Prostate gland (tissue), 2 donors: ENCODE measurements at places on chromosomes 7 and 10. TPM values are rescaled to one million over a fixed set of nuclear protein-coding genes. Genes with fewer than 3 reads are reported as not detected.

DNA sequence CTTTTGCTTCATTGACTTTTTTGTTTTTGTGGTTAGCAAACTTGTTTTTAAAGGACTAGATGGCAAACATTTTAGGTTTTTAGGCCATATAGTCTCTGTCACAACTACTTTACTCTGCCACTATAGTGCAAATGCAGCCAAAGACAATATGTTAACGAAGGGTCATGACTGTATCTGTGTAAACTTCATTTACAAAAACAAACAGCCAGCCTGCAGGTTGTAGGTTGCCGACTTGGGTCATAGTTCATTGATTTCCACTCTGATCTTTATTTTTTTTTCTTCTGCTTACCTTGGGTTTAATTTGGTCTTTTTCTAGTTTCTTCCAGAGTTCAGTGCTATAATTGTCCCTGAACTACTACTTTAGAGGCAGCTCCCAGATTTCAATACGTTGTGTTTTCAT lies 120.0 kb downstream of the ARHGAP22 start:
- no peak for DNase-seq

GRCh38 chr10:76356557-76356956 lies 925.1 kb downstream of the LRMDA start:
- no peak for DNase-seq

- no peak for DNase-seq
Observed at GRCh38 chr7:42457663-42458062, 220.7 kb upstream of the GLI3 start.

DNA sequence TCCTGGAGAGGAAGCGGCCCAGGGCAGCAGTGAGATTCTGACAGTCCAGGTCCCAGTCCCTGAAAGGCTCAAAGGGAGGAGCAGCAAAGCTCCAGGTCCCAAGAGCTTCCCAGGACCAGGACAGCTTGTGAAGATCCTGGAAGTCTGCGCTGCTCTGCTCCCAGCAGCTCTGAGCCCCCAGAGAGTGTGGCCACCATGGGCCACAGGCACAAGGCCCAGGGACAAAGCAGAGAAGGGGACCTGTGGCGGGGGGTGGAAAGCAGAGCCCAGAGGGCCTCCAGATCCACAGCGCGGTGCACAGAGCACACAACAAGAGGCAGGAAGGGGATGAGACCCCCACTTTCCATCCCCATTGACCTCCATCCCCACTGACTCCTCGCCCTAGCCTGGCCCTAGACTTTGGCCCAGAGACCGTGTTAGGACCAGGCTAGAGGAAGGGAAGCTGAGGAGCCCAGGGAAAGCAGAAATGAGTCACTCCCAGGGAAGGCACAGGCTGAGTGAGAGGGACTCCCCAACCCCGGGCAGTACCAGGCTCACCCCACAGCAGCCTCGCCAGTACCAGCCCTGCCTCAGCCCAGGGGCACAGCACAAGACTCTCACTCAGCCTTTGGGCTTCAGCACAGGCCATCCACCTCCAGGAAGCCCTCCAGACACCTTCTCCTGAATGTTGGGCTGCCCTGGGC lies 75.5 kb downstream of the GRID1 start:
- DNase-seq = no peak

GRCh38 chr7:154353355-154353767 lies 301.2 kb downstream of the DPP6 start:
- no peak for DNase-seq

DNA sequence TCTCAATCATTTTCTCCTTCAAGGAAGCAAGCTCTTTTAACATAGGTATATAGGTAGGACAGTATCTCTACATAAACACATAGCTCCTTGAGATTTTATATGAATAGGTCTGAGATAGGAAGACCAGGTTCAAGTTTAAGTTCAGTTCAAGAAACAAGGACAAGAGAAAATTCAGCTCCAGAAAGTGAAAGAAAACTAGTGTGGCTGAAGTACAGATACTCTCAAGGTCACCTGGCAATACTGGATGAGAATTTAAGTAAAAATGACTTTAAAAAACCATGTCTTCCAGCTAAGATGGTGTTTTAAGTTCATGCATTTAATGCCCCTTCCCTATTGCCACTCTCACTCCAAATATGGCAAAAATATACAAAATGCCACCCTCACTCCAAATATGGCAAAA lies 91.3 kb downstream of the OSBPL3 start:
- DNase-seq = no peak

DNA sequence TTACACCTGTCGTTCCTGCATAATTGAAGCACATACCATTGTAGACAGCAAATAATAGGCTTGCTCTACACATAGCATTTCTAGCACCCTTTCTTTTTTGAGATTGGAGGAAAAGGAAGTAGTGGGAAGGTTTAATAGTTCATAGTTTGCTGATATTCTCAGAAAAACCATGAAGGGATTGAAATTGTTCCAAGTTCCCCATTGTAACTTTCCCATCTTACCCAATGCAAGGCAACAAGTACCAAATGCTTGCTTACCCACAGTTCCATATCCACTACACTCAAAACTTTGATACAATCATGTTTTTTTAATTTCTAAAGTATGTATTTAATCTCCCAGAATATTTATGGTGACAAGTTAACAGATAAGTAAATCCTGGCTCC lies 13.8 kb downstream of the CYP3A5 start:
- no peak for DNase-seq

DNA sequence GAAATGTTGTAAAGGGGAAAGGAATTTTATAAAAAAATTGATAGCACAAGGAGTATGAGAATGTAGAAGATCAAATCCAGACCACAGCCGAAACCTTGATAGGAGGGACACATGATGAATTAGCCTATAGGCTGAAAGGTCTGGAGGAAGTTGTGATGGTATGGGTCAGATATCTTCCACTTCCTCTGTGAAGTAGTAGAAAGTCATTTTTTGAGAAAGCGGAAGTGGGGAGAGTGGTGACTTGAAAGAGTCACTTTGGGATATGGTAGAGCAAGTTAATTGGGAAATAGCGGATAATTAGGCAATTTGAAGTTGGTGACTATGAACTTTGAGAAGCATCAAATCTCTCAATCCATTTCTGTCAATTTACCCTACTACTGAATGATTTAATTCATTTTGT lies 99.4 kb downstream of the GRM8 start:
- no peak for DNase-seq

GRCh38 chr7:36100226-36100625 lies 52.8 kb upstream of the EEPD1 start:
- no peak for DNase-seq

DNA sequence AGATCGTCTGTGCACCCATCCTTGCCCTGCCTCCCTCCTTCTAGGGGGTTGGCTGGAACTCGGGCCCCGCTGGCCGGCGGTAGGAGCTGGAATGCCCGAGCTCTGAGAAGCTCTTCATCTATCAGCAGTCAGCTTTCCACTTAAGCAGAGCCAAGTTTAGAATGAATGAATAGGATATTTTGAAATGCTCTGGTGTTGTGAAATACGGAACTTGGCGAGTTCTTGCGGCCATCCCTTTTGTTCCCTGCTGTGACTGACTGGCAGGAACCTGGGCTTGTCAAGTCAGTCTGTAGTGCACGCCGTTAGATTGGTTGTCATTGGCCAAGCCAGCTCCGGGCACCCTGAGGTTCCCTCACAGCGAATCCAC lies 33.3 kb downstream of the FOXK1 start:
- DNase-seq = peak; percentile 82

GRCh38 chr10:70074165-70074564 lies 21.5 kb downstream of the MACROH2A2 start:
- no peak for DNase-seq

- DNase-seq = no peak
Observed at GRCh38 chr10:67921065-67921464, 36.6 kb downstream of the SIRT1 start.

- no peak for DNase-seq
Observed at GRCh38 chr7:10939237-10939910, 34.3 kb upstream of the PHF14 start.

- no peak for DNase-seq
Observed at GRCh38 chr10:84845628-84846261, 517.4 kb downstream of the CCSER2 start.

DNA sequence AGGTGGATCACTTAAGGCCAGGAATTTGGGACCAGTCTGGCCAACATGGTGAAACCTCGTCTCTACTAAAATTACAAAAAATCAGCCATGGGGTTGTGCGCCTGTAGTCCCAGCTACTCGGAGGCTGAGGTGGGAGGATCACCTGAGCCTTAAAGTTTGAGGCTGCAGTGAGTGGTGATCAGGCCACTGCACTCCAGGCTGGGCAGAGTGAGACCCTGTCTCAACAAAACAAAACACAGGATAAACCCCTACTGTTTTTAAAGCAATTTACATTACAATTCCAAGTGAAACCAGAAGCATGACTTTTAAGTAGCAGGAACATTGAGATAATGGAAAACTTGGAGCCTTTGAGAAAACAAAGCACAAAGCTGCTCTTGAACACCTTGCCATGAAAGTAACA lies 92.4 kb upstream of the BTBD16 start:
- no peak for DNase-seq

GRCh38 chr10:132626019-132626760 lies 88.6 kb downstream of the INPP5A start:
- DNase-seq = no peak

DNA sequence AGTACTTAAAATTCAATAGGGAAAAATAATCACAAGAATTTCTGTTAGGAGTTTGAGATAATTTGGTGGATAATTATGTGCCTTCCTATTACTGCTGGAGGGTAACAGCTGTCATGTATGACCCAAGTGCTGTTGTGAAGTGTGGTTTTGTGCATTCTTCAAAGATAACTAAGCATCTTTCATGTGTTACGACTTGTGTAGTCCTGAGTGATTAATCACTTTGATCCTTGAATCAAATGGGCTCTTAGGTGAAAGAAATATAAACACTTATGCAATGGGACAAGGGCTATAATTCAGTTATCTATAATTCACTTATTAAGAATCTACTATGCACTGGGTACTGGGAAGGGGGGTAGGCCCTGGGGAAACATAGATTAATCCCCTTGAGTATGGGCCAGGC lies 89.0 kb downstream of the CH25H start:
- DNase-seq = no peak

GRCh38 chr7:118418433-118418832 lies 193.9 kb downstream of the ANKRD7 start:
- no peak for DNase-seq

DNA sequence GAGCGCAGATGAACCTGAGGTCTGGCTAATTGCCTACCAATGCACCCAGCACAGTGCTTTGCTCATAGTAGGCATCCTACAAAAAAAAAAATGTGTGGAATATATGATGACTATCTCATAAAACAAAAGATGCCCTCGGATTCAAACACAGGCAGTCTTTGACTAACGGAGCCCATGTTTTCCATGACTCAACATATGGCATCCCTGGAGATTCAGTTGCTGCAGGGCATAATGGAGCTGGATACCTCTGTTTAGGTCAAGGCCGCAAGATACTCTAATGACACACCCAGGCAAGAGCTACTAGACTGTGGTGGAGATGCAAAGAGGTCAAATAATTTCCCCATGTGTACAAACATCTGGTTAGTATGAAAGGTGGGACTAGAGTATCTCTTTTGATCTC lies 16.3 kb downstream of the CUBN start:
- DNase-seq = no peak

GRCh38 chr7:68334216-68334615 lies 1264.1 kb upstream of the AUTS2 start:
- no peak for DNase-seq

- DNase-seq = no peak
Observed at GRCh38 chr7:67955061-67955460, 958.4 kb downstream of the TYW1 start.

DNA sequence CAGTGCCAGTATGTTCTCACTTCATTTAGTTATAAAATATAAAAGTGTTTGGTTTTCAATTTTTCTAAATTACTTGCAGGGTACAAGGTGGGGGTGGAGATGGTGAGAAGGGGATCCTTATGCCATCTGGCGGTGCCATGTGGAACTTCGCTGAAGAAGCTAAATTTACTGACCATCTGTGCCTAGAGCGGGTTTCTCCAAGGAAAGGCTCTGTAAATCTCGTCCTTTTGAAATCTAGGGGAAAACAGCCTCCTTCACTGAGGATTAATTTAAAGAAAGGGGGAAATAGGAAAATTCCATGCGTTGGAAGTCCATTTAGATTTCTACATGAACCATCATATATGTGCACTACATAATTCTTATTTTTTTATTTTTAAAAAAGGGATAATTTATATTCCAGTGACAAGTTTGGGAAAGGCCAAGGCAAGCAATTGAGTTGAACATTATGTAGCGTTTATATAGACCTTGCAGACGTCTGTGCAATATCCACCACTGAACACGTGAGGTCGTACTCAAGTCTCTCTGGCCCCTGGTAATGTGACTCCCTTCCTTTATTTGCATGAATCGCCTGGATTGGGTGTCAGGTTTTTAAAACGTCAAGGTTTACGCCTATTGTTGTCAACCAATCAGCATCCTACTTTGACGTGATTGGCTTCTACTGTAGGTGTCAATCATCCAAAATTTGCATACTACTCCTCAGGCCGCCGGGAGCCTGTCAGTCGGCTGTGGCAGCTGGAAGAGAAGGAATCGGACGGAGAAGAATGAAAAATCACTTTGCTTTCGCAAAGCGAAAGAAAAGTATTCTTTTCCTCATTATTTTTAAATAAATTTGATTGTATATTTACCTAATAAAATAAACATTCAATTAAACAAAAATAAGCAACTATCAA lies 297.1 kb upstream of the NFE2L3 start:
- no peak for DNase-seq

DNA sequence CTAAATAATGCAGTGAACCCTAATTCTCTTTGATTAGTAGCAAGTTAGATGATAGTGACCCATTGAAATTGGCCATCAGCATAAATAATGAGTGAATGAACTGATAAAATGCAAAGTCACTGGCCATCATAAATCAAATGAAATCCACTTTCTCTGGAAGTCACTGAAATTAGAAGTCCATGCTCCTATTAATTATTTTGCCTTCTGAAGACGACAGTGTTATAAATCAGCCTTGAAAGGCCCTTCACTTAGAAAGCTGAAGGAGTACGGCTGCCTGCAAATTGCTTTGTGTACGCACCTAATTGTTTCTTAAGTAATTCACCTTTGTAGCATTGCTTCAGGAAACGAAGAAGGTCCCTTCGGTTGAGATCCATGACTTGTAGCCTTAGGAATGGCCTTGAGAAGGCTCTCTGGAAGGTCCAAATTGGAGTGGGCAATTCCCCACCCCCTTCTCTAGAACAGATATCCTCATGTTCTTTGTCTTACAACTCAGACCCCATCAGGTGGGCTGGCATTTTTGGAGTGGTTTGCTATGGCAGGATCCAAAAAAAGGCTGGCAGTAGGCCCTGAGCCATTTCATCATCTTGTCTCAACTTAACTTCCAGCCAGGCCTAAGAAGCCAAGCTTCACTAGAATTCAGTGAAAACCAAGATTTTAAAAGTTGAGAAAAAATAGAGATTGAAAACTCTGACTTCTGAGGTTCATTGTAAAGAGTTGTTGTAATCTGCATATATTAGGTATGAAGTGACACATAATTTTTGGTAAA lies 420.3 kb downstream of the LRMDA start:
- DNase-seq = no peak

- no peak for DNase-seq
Observed at GRCh38 chr7:117661328-117661727, 181.5 kb downstream of the CFTR start.

The ANKRD30A gene
- total RNA-seq = 1.5 TPM

The CREB5 gene
- total RNA-seq = 0.46 TPM

The MET gene
- 17.0 TPM for total RNA-seq

The UROS gene
- total RNA-seq = 45.0 TPM

The STK31 gene
- 0.09 TPM for total RNA-seq

The PLPP4 gene
- 0.27 TPM for total RNA-seq
